HuH-7 (cell line): ENCODE measurements at places on chromosomes 12 and 14.

GRCh38 chr12:3256103-3256631, 179.0 kb downstream of the TSPAN9 start:
- DNase-seq: no peak

GRCh38 chr12:52801773-52802172, 5.9 kb upstream of the KRT3 start:
- DNase-seq: no peak

DNA sequence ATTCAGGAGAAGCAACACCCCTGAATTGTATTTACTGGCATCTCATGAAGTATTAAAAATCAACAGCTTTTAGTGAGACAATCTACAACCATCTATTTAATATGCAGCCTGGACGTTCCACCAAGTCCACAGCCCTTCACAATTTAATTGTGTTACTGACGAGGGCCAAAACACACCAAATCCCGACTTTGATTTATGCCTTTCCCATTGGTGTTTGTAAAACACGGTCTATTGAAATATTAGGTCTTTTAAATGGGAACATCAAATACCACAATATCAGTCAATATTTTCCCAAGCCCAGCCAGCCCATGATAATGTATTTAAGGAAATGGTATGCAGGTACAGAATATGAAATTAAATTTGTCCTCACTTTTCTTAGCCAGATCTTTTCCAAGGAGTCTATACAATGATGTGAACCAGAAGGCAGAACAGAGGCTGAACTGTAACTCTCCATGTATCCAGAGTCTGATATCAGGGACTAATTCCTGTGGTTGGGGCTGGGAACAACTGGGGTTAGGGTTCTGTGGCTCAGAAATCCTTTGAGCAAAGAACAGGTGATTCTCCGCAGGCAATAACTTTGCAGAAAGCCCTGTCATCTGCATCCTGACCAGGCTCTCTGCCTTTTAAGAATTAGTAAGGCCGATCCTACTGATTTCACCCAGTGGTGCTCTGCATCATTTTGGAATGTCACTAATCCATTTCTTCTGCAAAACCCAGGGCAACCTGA, 179.3 kb upstream of the GZMB start:
- DNase-seq: no peak

GRCh38 chr12:32896432-32897280, at the start of gene PKP2:
Gene PKP2 (minus strand): TSS chr12:32896777. CDS start chr12:32896731, 46 bp downstream.
- DNase-seq: peak; percentile 90

- no peak for DNase-seq
These were observed 28.8 kb downstream of the SERPINA3 start for GRCh38 chr14:94640721-94641631.

DNA sequence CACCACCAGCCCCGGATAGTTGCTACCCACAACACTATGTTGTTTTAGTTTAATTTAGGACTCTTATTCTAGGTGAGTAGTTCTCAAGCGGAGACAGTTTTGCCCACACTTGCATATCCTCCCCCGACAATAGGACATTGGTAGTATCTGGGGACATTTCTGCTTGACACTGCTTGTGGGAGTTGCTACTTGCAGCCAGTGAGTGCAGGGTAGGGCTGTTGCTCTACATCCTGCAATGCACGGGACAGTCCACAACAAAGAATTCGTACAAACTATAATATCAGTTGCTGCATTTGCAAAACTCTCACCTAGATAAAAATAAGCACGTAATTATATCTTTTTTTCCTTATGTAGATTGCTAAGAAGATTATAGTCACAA, 111.8 kb upstream of the DNM1L start:
- DNase-seq: no peak

DNA sequence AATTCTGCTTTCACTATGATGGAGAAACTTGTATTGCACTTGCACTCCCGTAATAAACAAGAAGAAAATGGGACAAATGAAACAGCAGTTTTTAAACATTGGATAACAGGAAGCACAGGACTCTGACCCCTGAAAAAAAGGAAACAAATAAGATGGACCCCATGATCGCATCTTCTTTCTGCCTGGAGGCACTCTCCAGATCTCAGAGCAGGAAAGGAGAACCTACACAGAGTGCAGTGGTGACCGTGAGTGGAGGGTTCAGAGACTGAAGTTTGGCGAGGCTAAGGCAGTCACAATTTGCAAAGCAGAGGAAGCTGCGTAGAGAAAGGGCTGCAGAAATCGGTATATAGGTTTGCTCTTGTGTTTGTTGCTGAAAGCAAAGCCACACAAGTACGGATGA, 6.1 kb upstream of the FGF6 start:
- DNase-seq: no peak

GRCh38 chr14:32254952-32255679, 52.0 kb upstream of the RNU6-8 start:
- peak; percentile 37 for DNase-seq

- no peak for DNase-seq
These were observed 1003.6 kb downstream of the FSCB start for GRCh38 chr14:43503508-43503907.

GRCh38 chr14:58291646-58292045, 6.7 kb upstream of the ARID4A start:
- DNase-seq: no peak

DNA sequence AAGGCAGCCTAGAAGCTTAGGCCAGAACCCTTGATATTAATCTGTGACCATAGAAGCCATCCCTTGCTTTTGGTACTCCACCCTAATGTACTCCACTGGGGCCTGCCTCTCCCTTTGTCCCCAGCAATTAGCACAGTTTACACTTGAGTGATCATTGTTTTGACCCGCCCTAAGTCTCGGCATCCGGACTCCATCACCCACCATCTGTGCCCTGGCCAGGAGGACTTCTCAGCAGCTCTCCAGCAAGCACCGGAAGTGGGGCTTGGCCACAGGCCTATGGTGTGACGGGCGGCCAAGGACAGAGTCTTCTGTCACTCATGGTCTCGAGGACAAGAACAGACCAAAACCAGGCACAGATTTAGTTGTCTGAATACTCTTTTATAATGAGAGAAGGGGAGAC, 126.5 kb upstream of the NTF3 start:
- no peak for DNase-seq

DNA sequence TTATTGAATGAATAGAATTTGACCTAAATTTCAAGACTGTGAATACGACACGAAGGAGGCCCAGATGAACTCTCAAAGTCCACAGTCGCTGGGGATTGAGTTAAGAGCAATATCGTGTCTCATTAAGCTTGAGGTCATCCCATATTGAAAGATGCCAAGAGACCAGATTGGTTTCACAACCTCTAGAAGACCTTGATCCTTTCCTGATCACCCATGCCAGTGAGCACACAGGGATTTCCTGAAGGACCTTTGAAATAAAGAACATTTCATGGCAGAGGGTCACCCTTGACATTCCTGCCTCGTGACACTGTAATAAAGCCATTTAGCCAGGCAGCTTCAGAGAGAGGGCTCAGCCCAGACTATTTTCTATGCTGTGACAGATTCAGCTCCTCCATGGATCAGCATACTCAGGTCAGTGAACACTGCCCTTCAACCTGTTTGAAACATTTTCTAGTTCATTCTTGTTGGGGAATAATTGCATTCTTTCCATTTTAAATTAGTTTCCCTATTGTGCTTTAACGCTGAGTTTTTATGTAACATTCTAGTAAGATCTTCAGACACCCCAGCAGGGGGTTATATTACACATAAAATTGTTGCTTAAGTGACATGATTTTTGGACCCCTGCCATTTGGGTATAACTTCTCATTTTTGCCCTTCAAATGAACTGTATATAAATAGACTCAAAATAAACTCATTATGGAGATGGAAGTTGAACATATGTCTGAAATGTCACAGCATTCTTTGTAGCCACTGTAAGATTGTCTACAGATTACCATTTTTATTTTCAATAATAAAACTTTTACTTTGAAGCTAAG, 213.2 kb downstream of the C12orf50 start:
- no peak for DNase-seq

GRCh38 chr14:61321385-61322010, at the start of gene PRKCH:
Gene PRKCH (plus strand): TSS chr14:61321579. CDS start chr14:61322102, 523 bp downstream.
- DNase-seq: peak; percentile 61

- peak; percentile 58 for DNase-seq
These were observed 751 bp downstream of the P3H3 start for GRCh38 chr12:6828781-6829535.

GRCh38 chr12:49097381-49097780, 2.8 kb upstream of the DHH start:
- no peak for DNase-seq

- no peak for DNase-seq
These were observed 46.5 kb upstream of the KCNMB4 start for GRCh38 chr12:70319605-70320004.

GRCh38 chr12:3061501-3062215, 15.5 kb upstream of the TSPAN9 start:
- DNase-seq: no peak

DNA sequence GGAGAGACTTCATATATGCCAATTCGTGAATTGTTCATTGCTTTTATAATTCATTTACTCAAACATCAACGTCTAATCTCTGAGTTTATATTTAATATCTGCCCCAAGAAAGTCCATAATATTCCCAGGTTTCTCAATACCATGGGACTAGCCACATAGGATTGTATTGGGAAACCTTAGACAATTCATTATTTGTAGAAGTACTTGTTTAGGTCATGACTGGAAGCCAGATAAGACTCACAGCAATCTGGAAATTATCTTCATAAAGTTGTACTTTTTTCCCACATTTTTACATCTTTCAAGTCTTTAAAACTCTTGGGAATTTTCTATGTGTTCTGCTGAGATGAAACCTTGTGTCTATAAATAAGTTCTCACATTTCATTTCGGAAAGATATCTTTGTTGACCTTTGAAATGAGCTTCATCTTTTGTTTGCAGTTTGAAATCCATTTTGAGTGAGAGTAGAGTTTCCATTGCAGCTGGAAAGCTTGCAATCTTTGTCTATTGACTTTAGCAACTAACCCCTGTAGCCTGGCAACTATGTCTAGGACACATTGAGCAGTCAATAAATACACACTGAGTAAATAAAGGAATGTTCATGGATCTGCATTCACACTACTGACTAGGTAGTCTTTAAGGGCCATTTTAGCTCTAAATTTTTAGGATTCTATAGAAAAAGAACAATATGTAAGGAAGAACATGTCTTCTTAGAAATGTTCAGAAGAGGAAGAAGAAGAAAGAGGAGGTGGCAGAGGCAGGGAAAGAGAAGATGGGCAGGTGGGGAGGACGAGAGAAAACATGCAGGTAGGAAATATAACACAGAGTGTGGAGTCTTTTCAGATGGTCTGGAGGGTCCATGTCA, 154.4 kb downstream of the LRIG3 start:
- peak; percentile 28 for DNase-seq

DNA sequence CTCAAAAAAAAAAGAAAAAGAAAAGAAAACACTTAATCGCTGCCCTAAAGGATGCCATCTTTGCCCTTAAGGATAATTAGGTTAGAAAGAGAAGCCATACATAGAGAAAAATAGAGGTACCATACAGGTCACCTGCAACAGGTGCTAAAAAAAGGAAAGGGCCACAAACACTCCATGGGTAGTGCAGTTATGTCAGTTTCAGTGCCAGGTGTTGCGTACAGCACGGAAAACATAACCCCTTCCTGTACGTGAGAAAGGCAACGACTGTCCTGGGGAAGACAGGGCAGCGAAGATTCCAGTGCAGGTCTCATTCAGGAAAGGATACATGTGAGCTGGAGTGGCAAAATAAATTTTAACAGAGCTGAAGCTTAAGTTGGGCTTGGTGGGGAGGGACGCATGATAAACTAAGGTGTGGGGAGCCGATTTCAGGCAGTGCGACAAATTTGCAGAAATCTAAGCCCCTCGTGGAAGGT, 553 bp upstream of the DAZAP2 start:
- DNase-seq: no peak

- DNase-seq: no peak
These were observed 1.3 kb downstream of the SENP1 start for GRCh38 chr12:48104531-48104930.

- no peak for DNase-seq
These were observed 573.2 kb downstream of the PRKD1 start for GRCh38 chr14:29354486-29354885.

- no peak for DNase-seq
These were observed 48.0 kb downstream of the PTHLH start for GRCh38 chr12:27924350-27925135.

- no peak for DNase-seq
These were observed 59.4 kb upstream of the E2F7 start for GRCh38 chr12:77124767-77125166.

DNA sequence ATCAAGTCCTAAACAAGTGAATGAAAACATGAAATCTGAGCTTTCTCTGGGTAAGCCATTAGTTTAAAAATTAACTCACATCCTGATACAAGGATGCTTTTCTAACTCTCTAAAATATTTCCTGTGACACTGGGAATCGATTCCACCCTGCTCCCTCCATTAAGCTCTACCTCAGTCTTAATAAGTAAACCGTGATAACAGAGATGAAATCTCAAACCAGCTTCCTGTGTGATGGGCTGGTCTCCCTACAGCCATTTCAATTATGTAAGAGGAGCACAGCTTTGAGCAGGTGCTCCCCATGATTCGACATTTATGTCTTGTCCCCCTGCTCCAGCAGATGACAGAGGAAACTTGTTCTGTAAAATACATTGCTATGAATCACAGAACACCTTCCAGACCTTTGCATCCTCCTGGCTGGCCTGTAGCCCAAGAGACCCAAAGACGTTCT, 59.0 kb downstream of the GAS2L3 start:
- DNase-seq: peak; percentile 29

DNA sequence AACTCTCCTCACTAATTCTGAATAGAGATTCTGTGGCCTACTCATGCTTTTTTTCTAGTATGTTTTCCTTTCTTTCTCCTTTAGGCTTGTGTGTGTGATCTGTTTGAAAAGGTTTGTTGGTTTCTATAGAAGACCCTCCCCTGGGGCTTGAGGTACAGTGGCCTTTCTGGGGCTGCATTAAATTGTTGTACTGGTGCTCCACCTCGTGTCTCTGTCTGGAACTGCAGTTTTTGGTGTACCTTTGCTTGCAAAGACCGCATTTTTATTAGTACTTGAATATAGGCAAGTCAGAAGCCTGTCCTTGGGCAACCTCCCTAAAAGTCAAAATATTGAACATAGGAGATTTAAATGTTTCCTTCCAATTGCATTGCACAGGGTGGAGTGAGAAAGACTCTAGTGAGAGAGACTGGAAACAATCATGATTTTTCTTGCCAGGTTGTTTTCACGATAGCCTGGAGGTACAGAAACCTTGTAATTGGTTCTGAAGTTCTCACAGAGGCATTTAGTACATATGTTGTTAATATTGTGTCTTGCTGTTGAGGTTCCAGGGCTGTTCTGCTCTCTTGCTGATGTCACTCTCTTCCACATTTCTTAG, 39.0 kb downstream of the SLCO1B1 start:
- peak; percentile 31 for DNase-seq

DNA sequence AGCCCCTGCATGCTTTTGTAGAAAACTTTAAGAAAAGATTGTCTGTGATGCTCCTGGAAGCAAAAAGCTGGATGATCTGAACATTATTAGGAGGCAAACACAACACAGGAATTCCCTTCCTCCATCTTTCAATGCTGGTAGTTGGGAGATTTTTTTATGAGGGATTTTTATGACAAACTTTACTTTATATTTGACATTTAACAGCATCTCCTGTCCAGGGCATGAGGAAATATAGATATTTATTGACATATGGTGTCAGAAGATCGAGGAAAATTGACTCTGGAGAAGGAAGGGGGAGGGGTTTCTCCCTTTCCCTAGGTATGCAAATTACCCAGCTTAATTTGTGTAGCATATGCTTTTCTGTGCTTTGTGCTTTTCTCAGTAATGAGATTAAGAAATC, 37.8 kb upstream of the CISTR start:
- no peak for DNase-seq

- DNase-seq: no peak
These were observed 251.3 kb downstream of the SLC16A7 start for GRCh38 chr12:59847127-59847526.
